ENCODE measurements at places on chromosomes 7 and 10. TPM values are rescaled to one million over a fixed set of nuclear protein-coding genes. Genes with fewer than 3 reads are reported as not detected.

GRCh38 chr7:118867860-118868259 is 643.4 kb downstream of the ANKRD7 start:
- DNase-seq: no peak

GRCh38 chr7:132049462-132050304 is 493.3 kb upstream of the PODXL start:
- DNase-seq: peak; percentile 7

GRCh38 chr7:37323966-37324365 is 124.7 kb downstream of the ELMO1 start:
- DNase-seq: no peak

MCM7 gene
- total RNA-seq: 112 TPM

DMBT1 gene
- total RNA-seq: not detected

- DNase-seq: no peak
Observed at GRCh38 chr7:133562621-133563020, 309.7 kb downstream of the EXOC4 start.

C10orf67 gene
- total RNA-seq: not detected

FAM13C gene
- not detected for total RNA-seq

DNA sequence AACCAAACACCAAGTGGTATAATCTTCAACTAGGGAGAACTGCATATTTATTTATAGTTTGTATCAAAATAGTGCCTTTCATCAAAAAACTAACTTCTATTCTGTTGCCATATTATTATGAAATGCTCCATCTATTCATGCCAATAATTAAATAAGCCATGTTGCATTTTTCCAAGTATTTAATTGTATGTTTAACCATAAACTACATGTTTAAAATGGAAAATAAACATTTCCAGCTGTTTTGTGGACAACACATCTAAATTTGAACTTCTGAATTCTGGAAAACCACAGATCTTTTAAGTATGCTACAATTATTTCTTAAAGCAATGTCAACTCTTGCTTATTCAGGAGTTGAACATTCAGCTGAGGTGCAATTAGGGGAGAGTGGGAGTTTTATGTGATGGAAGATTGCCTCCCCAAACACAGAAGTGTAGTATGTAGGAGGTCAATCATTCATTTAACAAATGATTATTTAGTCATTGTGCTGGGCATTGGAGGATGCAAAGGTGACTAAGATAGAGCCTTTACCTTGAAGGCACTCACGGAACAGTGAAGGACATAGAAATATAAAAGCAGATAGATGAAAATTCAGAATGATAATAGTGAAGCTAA is 80.7 kb upstream of the PPP1R3C start:
- no peak for DNase-seq

WDR86 gene
- total RNA-seq: 4.6 TPM

GRCh38 chr10:61905837-61906561 is 4.5 kb downstream of the ARID5B start:
- no peak for DNase-seq

DNA sequence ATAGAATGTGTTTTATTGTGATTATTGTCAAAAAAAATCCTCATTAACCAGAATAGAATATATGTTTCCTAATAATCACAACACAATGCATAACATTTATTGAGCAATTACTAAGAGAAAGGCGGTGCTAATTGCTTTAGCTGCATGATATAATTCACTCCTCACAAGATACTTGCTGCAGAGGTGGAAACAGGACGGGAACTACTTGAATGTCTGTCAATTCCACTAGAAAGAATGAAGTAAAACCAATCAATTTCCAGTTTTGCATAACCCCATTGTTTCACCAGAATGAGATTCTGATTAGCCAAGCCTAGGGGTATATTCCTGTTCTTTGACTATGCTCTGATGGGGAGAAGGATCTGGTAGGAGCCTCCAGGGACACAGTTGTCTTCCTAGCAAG is 239.1 kb upstream of the NRP1 start:
- DNase-seq: no peak

DNA sequence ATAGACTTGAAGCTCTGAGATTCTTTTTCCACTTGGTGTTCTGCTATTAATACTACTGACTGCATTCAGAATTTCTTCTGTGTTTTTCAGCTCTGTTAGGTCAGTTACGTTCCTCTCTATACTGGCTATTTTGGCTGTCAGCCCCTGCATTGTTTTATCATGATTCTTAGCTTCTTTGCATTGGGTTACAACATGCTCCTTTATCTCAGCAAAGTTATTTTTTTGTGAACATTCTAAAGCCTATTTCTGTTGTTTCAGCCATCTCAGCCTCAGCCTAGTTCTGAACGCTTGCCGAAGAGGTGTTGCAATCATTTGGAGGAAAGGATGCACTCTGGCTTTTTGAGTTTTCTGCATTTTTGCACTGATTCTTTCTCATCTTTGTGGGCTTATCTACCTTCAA is 201.5 kb upstream of the GNAI1 start:
- DNase-seq: no peak

DNA sequence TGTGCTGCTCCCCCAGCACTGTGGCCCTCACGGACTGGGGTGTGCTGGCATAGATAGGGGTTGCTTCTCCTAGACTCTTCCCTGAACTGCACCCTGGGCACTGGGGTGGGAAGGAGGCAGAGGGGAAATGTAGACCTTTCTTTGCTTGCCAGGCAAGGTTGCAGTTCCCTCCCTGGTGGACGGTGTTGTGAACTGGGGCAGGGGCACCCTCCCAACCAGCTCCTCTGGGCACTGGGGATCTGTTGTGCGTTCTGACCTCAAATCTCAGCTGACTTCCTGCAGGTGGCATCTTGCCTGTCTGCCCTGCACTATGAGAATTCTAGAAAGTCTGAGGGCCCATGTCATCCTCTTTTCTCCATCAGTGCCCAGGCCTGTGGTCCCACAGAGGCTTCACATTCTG is 53.9 kb downstream of the ARHGAP22 start:
- no peak for DNase-seq

DNA sequence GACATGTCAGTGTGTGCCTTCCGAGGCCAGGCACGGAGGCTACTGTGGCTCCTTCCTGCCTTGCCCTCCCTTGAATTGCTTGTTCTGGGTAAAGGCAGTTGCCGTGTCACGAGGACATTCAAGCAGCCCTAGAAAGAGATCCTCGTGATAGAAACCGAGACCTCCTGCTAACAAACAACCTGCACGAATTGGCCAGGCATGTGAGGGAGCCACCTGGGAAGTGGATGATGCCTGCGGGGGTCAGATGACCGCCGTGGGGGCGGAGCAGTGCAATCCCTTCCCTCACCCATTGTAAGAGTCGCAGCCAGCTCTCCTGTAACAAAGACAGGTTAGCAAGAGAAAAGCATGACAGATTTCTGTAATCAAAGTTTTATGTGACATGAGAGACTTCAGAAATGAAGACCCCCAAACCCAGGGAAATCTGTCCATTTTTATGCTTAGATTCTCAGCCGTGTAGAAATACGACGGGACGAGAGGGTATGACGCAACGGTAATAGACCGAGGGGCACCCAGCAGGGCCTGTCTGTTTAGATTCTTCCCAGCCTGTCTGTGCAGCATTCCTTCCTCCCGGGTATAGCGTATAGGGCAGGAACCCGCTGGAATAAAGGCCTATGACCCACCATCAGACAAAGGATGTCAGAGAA is 241.7 kb downstream of the GATA3 start:
- no peak for DNase-seq

HIPK2 gene
- total RNA-seq: 145 TPM

GRCh38 chr10:76563286-76563685 is 1074.3 kb downstream of the KCNMA1 start:
- DNase-seq: no peak

- no peak for DNase-seq
Observed at GRCh38 chr7:9280088-9280487, 846.7 kb downstream of the NXPH1 start.

DNA sequence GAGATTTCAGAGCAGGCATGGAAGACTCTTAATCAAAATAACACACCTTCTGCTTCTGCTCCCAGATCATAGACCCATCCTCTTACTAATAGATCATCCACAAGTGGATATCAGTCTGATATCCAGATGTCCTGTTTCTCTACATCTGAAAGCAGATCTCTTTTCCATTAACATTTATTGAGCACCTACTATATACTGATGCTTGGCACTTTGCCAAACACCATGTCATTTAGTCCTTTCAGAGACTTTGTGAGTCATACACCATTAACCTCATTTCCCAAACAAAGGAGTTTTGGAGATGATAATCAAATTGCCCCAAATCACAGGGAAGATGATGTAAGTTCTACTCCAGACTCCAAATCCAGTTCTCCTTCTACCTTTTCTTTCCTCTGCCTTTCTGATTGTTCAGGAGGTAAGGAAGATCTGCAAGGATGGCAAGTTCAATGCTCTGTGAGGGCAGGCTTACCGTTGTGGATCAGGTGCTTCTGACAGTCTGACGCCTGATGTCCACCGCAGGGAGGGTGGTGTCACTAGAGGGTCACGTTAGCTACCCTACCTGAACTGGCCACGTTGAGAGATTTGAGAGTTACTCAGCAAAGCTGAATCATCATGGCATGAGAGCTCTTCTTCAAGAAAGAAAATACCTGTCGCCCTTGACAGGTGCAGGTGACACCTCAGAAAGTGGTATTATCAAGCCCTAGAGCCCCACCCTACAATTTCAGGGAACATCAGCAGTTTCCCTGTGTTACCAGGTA is 269.6 kb upstream of the ZMIZ1 start:
- no peak for DNase-seq

GRCh38 chr10:121373411-121373810 is 224.8 kb downstream of the FGFR2 start:
- DNase-seq: no peak

DNA sequence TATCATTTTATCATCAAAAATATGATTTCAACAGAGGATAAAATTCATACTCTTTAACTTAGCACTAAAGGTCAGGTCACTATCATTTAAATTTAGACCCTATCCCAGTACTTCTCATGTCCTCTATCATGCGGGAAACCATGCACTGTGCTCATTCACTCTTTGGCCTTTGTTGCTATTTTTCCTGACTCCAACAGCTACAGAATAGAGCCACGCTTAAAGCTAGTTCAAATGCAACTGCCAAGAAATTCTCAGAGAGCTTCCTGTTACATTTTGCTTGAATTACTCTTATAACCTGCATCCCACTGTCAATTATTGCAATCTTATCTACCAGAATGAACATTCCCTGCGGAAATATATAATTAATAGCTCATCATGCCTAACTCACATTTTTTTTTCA is 58.3 kb downstream of the SEMA3A start:
- DNase-seq: no peak

DNA sequence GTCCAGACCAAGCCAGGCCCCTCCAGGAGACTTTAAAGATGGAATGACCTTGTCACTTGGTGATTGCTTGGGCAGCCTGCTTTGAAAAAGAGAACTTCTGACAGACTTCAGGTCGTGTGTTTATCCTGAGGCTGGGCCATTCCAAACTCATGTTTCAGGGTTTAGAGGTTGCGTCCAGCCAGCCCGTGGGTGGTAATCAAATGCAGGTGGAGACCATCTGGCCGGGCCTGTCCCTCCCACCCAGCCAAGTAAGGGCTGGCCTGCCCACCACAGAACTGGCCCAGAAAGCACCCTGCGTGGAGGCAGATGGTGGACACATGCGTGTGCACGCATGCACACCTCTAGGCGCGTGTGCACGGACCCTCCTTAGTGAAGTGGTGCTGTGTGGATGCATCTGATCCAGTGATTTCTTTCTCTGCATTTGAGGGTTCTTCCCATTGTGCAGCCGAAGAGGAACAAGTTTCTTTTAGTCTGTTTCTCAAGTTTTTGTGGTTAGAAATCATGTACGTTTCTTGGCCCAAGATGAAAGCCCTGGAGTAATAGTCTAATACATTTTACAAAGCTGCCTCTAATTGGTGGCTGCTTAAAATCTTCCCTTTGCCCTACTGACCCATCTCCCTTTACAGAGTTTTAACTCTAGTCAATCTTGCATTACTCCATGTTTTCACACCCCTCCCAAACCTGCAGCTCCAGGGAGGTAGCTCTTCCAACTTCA is 43.0 kb downstream of the SUFU start:
- no peak for DNase-seq

MSMB gene
- not detected for total RNA-seq

- no peak for DNase-seq
Observed at GRCh38 chr7:23210506-23210905, 28.7 kb downstream of the NUP42 start.

- DNase-seq: no peak
Observed at GRCh38 chr7:137628216-137628615, 218.6 kb downstream of the DGKI start.

HTR5A gene
- total RNA-seq: not detected

- DNase-seq: no peak
Observed at GRCh38 chr7:139361523-139361922, 1.8 kb downstream of the LUC7L2 start.

CSGALNACT2 gene
- 49.9 TPM for total RNA-seq

GRCh38 chr10:111267673-111268072 is 190.8 kb downstream of the ADRA2A start:
- no peak for DNase-seq

GRCh38 chr7:4745971-4746919 is 29.2 kb upstream of the AP5Z1 start:
- DNase-seq: peak; percentile 62

DNA sequence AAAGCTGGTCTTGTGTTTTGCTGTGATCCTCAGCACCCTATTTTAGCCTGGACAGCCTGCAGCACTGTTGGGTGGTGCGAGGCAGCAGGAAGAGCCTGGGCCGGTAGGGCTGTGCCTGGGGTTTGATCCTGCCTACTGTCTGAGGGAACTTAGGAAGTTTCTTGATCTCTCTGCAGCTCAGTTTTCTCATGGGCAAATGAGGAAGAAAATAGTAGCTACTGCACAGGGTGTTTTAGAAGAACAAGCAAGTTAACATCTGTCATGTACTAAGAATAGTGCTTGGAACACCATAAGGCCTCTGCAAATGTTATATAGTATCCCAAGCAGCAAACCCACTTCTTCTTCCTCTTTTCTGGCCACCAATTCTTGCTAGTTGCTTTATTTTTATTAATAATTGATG is 12.0 kb upstream of the AGR2 start:
- no peak for DNase-seq

SLC13A1 gene
- not detected for total RNA-seq

DNA sequence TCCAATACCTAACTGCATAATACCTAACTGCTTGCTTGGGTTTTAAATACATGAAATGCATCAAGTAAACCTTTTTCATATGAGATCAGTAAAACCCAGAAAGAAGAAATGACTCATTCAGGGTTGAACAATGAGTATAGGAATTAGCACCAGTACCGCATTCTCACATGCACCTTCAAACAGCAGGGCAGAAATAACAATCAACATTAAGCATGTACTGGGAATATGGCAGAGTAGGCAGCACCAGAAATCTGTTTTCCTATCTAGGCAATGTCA is 850.3 kb upstream of the SORCS1 start:
- no peak for DNase-seq

GRCh38 chr10:4701016-4701415 is 125.0 kb upstream of the AKR1E2 start:
- no peak for DNase-seq

HNRNPF gene
- total RNA-seq: 160 TPM

VAX1 gene
- not detected for total RNA-seq

GIMAP7 gene
- 66.3 TPM for total RNA-seq

DNA sequence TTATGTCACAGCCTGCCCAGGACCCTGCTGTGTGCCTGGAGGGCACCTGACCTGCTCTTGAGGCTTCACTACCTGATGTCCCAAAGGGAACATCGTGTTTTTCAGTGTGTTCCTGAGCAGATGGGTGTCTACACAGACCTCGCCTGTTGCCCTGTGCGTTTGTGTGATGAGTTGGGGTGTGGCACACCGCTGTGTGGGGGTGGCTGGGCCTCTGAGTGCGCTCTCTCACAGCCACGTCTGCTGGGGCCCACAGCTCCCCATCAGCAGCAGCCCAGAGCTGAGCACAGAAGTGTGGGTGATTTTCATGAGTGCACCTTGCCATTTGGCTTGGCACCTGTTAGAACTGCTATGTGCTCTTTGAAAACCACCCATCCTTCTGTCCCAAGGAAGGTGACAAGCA is 121.5 kb downstream of the NKX6-2 start:
- no peak for DNase-seq

All from natural killer cell (primary cell).